ENCODE measurements at places on chromosomes 1 and 21.

- no peak for DNase-seq
Observed at GRCh38 chr1:242146652-242147051, 147.8 kb upstream of the MAP1LC3C start.

GRCh38 chr1:15974855-15975254 lies 1.0 kb downstream of the ZBTB17 start:
- DNase-seq = no peak

DNA sequence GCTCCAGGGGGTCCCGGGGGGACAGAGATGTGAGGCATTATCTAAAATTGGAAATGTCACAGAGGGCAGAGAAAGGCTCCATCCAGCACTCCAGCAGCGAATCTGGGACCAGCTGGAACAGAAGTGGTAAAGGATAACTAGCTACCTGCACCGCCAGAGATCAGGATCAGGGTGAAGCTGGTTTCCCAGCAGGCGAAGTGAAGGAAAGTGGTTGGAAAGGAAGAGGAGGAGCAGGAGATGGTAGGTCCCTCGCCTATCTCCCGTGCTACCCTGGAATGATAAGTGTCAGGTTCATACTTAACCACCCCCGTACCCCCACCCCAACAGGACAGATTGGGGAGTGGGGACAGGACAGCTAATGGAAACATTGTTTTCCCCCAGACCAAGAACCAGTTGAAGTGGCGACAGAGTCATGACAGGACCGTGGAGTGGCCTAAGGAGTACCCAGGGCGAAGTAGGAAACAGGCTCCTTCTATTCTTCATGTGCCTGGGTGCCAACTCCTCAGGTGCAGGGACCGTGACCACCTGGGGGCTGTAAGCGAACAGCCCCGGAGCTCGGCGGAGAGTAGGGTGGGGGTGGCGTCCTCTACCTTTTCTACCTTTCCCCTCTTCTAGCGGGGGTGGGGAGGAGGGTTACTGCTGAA lies 717 bp downstream of the B4GALT3 start:
- DNase-seq = no peak

- DNase-seq = no peak
Observed at GRCh38 chr1:177211231-177211630, 40.5 kb downstream of the BRINP2 start.

GRCh38 chr21:26451081-26451740 lies 121.9 kb downstream of the CYYR1 start:
- no peak for DNase-seq

- no peak for DNase-seq
Observed at GRCh38 chr1:44792736-44793502, 4.9 kb upstream of the BEST4 start.

DNA sequence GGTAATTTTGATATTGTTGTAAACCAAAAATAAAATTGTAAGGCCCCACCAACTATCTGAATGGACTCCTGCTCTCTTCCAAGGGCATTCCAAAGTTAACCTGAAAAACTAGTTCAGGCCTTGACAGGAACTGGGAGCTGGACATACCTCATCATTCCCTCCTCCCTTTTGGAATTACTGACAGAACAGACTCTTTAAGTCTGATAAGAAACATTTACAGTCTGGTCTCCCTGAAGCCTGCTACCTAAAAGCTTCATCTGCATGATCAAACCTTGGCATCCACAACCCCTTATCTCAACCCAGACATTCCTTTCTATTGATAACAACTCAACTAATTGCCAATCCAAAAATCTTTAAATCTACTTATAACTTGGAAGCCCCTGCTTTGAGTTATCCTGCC lies 123.8 kb downstream of the TLR5 start:
- no peak for DNase-seq

- no peak for DNase-seq
Observed at GRCh38 chr1:214525535-214526019, 25.8 kb downstream of the PTPN14 start.

DNA sequence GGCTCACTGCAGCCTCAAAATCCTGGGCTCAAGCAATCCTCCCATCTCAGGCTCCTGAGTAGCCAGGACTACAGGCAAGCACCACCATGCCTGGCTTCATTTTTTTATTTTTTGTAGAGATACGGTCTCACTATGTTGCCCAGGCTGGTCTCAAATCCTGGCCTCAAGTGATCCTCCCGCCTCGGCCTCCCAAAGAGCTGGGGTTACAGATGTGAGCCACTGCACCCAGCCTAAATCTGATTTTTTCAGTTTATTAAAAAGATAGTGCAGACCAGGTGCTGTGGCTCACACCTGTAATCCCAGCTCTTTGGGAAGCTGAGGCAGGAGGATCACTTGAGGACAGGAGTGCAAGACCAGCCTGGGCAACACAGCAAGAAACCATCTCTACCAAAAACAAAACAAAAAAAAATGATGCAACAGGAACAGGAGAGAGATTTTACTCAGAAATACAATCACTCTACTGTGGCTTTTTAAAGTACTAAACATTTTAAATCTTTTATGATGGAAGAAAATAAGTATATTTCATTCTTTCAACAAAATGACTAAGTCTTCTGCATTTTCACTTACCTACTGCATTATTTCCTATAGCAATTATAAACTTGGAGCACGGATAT lies 1.9 kb downstream of the PSMG1 start:
- DNase-seq = no peak

DNA sequence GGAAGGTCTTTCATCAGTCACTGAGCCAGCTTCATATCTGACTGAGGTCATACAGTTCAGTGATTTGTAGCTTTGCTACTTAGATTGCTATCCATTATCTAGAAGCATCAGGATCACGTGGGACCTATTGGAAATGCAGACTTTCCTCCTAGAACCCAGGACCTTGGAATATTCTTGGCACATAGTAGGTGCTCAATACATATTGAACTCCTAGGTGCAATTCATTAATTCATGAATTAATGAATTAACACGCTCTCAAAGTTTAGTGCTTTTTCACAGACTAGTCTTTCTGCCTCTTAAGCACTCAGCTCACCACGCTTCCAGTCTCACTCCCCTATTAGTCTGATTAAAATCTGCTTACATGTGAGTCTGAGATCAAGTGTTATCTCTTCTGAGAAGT lies 12.1 kb downstream of the METTL18 start:
- DNase-seq = no peak

GRCh38 chr1:39501666-39502065 lies 10.2 kb downstream of the BMP8A start:
- no peak for DNase-seq

GRCh38 chr1:94095112-94095637 lies 25.8 kb downstream of the ABCA4 start:
- DNase-seq = no peak

- DNase-seq = no peak
Observed at GRCh38 chr1:64487061-64487460, 17.1 kb downstream of the CACHD1 start.

DNA sequence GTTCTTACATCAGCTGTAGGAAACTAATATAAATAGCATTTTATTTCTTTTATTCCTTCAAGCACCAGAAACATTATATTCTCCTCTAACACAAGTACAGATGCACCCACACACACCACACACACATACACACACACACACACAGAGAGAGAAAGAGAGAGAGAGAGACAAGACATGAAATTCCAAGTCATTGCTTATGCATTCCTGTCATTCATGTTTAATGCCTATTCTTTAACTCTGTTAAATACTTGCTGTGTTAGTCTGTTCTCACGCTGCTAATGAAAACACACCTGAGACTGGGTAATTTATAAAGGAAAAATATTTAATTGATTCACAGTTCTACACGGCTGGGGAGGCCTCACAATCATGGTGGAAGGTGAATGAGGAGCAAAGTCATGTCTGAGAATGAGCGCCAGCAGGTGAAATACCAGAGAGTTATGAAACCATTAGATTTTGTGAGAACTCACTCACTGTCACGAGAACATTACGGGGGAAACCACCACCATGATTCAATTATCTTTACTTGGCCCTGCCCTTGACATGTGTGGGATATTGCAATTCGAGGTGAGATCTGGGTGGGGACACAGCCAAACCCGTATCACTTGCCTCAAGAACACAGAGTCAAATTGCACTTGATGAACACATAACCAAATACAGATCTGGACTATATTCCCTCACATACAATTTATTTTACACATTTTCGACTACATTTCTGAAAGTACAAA lies 1058.1 kb upstream of the TMPRSS15 start:
- no peak for DNase-seq

- DNase-seq = no peak
Observed at GRCh38 chr1:179129702-179130473, 48.0 kb downstream of the TOR3A start.

DNA sequence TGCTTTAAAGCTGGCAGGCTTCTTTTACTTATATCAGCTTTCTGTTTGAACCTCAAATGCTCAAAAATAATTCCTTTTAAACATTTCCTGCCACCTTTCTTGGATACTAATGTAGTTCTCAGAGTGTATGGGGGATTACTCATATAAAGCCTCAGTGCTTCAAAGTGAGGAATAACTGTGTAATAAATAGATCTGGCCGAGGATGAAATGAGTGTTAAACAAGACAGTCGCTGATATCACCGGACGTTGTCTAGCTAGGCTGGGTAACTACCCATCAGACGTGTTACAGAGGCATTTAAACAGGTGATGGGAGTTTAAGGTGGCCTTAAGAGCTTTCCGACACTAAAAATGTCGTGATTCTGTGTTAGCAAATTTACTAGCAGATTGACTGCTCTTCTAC lies 53.1 kb downstream of the VANGL2 start:
- DNase-seq = no peak

DNA sequence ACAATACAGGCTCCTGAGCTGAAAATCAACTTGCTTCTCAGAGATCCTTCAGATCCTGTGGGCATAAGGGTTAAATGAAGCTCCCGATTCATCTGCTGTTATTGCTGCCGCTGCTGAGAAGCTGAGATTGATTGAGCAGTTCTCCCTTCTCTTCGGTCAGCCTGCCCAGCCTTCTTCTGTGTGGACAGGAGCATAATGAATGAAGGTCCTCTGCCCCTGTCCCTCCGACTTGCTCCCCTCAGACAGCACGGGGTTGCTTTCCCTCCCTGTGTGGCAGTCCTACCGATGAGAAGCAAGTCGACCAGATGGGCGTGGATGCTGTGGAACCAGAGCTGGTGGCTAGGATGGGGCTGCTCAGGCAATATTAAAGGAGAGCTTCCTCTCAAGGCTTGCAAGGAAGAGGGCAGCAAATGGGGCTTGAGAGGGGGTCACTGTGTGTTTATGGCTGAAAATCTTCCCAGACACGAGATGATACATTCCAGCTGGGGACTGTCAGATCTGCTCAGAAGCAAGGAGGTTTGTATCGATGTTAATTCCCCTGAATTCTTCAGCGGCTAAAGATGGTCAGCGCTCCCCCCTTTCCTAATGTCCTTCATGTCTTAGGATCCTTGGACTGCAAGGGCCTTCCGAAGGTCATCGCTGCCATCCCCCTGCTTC lies 63.9 kb upstream of the GOLT1A start:
- no peak for DNase-seq

DNA sequence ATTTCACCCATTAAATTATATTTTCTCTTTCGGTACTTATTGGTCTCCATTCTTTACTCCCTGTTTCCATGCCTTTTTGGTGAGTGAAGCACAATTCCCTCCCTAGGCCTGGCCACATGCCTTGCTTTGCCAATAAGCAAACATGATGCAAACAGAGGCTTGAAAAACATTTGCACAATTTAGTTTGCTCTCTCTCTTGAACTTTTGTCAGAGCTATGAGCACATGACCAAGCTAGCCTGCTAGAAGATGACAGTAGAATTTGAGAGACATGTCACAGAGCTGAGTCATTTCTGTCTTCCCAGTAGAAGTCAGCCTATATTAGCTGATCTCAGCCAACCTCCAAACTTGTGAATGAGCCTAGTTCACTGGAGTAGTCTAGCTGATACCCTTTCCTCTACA lies 24.6 kb downstream of the ANGPTL3 start:
- no peak for DNase-seq

GRCh38 chr1:56453016-56453415 lies 126.3 kb downstream of the PLPP3 start:
- no peak for DNase-seq

DNA sequence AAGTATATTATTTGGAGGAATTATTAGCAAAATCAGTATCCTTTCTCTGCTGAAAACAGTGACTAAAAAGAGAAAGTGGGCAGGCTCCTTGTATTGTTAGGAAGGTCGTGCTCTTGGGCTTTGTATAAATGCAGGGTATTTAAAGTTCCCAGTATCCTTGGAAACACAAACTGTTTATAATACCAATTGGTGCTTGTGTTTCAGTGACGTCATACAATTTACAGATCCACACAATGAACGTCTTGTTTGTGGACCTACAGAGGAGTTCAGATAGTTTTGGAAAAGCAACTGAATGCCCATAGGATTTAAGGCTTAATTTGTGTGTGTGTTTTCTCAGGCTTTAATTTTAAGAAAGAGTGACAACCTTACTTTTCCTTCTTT lies 168.2 kb downstream of the RASAL2 start:
- no peak for DNase-seq

- DNase-seq = no peak
Observed at GRCh38 chr1:19294638-19295037, 6.1 kb upstream of the AKR7A3 start.

DNA sequence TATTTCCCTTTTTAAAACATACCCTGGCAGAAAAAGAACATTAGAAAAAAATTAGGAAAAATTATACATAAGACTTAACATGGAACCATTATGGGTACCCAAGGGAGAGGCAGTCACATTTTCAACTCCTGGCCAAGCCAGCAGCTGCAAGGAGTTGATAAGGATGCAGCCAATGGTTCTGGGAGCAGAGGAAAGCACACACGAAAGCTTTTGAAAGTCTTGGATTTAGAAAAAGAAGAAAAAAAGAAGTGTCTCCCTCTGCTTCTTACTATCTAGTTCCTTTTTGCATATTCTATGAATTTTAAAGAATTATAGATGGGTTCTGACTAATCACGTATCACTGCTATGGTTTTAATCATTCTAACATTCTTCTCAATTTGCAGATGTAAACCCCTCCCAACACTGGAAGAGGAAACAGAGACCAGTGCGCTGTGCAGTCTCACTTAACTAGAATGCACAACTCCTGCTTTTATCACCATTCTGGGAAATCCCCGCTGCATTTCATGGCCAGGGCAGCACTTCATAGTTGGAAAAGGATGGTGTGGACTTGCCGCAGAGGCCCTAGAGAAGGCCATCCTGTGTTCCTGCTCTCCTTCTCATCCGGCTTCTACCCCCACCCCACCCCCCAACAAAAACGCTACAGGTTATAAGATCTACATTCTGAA lies 2.7 kb upstream of the CD58 start:
- no peak for DNase-seq

DNA sequence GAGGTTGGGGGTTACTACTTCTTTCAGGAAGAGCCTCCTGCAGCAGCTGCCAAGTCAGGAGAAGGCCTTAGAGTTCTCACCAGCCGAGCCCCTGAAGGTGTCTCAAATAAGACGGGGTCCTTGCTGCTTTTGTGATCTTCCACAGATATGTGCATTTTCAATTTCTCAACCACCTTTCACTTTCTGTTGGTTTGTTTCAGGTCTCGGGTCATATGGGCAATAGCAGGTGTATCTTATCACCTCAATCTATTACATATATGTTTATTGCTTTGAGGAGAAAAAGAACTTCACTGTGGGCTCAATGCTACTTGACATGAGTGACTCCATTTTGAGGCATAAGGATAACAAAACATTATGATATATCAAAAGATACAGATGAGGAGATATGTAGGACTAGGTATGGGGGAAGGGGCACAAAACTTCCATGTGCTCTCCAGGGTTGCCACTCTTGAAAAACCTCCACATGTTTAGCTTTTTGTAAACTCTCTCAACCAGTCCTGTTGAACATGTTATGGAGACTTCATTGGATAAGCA lies 1171.4 kb upstream of the ADGRL2 start:
- DNase-seq = no peak

- no peak for DNase-seq
Observed at GRCh38 chr1:60870269-60870865, 212.0 kb upstream of the NFIA start.

- DNase-seq = no peak
Observed at GRCh38 chr1:92367496-92367895, 68.6 kb downstream of the RPAP2 start.
